ENCODE measurements at places on chromosomes 13 and 19. TPM values are rescaled to one million over a fixed set of nuclear protein-coding genes. Genes with fewer than 3 reads are reported as not detected.

GRCh38 chr13:95248953-95249352 lies 52.3 kb downstream of the ABCC4 start:
- no peak overlapping the region for H3K4me3 ChIP-seq
- no peak overlapping the region for H3K27ac ChIP-seq
- H3K36me3 ChIP-seq: no peaks in the 10 kb centered on the region
- H3K27me3 ChIP-seq: no peaks in the 10 kb centered on the region

Gene OSCAR
- total RNA-seq: not detected

Gene SIAH3
- total RNA-seq: not detected

Gene MBD3L2B
- total RNA-seq: not detected

Gene CBLC
- 26.4 TPM for total RNA-seq

Gene SSC5D
- not detected for total RNA-seq
